ENCODE measurements at places on chromosomes 6 and 20.

DNA sequence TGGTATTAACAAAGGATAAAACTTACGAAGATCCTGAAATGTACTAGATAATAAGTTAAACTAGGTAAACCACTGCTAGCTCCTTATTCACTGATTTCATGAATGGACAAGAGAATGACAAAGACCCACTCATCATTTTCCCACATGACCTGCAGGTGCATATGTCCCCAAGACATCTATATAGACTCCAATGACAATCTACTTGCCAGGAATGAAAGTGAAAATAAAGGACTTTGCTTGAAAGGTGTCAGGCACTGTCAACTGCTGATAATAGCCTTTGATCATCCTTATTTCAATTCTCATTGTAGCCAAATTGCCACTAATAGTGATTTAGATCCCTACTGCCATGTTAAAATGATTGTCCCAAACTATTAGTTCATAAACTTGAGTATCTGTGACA is 321.8 kb downstream of the HACE1 start:
- no peak for DNase-seq

GRCh38 chr6:132465530-132466485 is 47.1 kb downstream of the STX7 start:
- DNase-seq: no peak

DNA sequence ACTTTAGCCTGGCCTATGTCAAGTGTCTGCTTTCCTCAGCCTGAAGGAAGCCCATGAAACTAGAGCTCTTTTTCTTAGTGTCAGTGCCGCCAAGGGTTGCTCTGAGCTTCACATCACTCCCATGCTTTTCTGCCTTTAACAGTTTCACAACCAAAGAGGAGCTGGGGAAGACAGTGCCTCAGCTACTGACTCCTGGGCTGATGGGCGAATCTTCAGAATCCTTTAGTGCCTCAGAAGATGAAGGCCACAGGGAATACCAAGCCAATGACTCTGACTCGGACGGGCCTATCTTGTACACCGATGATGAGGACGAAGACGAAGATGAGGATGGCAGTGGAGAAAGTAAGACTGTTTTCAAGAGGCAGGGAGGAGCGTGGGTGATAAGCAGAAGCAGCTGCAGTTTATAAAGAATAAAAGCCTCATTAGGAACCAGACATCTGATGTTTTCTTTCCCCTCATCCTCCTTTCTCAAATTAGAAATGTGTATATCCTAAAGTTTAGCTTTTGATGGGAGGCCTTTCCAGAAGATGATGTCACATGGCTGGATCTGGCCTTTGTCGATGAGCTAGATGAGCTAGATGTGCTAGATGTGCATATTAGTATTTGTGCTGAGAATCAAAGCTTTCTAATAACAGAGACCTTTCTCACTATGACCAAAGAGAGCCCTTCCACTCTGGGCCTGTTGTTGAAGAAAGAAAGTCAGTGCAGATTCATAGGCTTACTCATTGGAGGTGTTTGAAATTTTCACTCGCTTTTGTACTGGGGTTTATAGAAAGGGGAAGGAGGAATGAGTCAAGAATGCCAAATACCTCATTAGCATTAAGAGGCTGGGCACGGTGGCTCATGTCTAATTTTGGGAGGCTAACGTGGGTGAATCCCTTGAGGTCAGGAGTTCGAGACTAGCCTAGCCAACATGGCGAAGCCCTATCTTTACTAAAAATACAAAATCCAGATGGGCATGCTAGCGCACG is 70.7 kb upstream of the LTV1 start:
- DNase-seq: no peak

DNA sequence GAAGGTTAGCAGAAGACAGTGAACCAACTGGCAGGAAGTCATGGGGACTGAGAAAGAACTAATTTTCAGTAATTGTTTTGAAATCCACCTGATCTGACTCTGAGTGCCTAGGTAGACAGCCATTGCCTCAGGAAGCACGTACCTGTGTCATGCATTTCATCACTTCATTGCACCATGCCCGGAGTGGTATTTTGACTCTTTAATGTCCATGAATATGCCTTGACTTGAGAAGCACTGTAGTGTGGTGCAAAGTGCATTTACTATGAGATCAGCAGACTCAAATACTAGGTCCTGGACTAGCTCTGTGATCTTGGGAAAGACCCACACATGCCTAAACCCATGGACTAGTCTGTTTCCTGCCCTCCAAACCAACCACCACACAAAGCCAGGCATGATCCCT is 370.9 kb upstream of the MARCKS start:
- no peak for DNase-seq

GRCh38 chr20:50980851-50981713 is 22.5 kb downstream of the MOCS3 start:
- DNase-seq: peak; percentile 61

GRCh38 chr6:89270951-89271721 is 44.0 kb downstream of the GABRR2 start:
- DNase-seq: no peak

GRCh38 chr6:2203264-2203663 is 42.1 kb downstream of the GMDS start:
- DNase-seq: no peak

GRCh38 chr6:160386869-160387530 is 38.8 kb downstream of the SLC22A3 start:
- no peak for DNase-seq

DNA sequence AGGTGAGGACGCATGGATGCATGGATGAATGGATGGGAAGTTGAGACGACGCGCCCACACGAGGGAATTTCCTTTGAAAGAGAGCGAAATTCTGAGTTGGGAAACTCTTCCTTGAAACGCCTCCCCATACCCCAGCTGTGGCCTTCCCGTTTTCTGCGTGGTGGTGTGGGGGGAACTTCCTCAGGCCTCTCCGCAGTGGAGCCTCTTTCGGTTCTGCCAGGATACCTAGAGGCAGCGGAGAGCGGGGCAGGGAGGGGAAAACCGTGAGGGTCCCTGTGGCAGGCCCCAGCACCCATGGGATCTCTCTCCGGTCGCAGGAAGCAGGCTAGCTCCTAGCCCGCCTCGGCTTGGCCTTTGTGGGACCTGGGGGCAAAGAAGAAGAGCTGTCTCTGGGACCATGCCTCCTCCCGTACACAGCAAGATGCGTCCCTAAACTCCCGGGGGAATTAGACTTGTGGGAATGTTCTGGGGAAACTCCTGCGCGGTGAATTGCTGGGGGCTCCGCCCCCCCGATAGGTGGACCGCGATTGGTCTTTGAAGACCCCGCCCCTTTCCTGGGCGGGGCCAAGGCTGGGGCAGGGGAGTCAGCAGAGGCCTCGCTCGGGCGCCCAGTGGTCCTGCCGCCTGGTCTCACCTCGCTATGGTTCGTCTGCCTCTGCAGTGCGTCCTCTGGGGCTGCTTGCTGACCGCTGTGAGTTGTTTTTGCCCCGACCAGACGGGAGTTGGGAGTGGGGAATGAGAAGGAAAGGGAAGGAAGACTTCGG is at the start of gene CD40:
Gene CD40, plus strand, starts transcription at position 611 of the 764 bp plus-strand sequence. Its CDS starts 30 bp downstream, at position 641.
- peak; percentile 38 for DNase-seq

DNA sequence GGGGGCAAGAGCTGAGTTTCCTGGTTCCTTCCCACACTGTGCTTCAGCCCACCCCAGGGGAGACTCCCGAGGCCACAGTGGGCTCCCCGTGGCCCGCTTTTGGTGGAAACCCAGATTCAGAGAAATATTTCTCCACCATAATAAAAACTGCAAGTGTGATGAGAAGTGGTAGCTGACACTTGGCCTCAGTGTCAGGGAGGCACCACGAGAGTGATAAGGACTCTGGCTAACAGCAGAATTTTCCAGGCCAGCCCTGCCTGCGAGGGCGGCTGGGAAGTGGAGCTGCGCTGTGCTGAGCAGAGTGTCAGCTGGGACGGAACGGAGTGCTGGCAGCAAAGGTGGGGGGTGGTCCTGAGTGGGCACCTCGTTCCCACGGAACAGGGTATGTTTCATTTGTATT is 22.5 kb downstream of the SPATA2 start:
- DNase-seq: no peak

- DNase-seq: no peak
Observed at GRCh38 chr6:116292553-116292952, 12.8 kb upstream of the TSPYL1 start.

- DNase-seq: no peak
Observed at GRCh38 chr6:116533233-116533957, 12.1 kb downstream of the TRAPPC3L start.

- peak; percentile 86 for DNase-seq
Observed at GRCh38 chr6:160930547-160931377, 60.8 kb upstream of the MAP3K4 start.

GRCh38 chr20:23101696-23102406 is 15.7 kb upstream of the CD93 start:
- DNase-seq: peak; percentile 61

DNA sequence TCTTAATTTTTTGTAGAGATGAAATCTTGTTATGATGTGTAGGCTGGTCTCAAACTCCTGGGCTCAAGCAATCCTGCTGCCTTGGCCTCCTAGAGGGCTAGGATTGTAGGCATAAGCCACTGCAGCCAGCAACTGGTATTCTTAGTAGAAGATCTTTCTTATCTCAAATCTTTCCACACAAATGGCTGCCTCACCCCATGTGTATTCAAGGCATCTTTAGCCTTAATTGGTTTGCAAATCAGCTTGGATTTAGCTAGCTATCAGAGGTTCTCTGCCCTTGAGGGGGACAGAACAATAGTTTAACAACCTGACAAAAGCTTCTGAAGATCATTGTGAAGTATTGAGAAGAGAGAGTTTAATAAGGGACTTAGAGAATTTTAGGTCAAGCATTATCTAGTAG is 17.9 kb upstream of the ABRACL start:
- no peak for DNase-seq

GRCh38 chr6:12331951-12332749 is 42.0 kb downstream of the EDN1 start:
- DNase-seq: peak; percentile 45

GRCh38 chr6:136415351-136416007 is 125.8 kb upstream of the BCLAF1 start:
- DNase-seq: no peak

DNA sequence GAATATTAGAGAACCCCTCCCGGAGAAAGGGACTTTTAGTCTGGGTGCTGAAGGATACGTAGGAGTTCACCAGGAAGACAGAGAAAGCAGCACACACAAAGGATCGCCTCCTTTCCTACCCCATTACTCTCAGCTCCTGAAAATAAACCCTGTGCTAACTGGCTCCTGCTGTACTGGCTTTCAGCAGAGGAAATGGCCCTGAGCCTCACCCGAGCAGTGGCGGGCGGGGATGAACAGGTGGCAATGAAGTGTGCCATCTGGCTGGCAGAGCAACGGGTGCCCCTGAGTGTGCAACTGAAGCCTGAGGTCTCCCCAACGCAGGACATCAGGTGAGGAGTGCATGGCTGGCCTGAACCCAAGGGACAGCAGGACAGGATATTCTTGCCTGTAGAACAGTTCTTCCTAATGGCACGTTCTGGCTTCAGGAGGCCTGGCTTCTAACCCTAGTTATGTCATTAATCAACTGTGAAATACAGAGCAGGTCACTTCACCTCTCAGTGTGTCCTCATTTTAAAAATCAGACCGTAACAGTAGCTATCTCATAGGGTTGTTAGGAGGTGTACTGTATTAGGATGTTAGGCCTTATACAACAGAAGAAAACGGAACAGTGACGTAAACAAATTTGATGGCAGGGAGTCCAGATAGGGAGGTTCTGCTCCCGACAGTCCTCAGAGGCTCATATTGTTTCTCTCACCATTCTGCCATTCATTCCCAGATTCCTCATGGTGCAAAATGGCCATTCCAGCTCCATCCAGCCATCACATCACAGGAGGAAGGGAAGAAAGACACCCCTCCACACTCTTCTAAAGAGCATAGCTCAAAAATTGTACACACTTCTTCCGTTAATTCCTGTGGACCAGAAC is 1.8 kb downstream of the RBCK1 start:
- DNase-seq: no peak

- DNase-seq: no peak
Observed at GRCh38 chr6:150150821-150151646, 8.2 kb downstream of the PPP1R14C start.

GRCh38 chr20:5056801-5057599 is 55.7 kb upstream of the SLC23A2 start:
- no peak for DNase-seq

- DNase-seq: no peak
Observed at GRCh38 chr6:149503872-149504271, 19.1 kb upstream of the ZC3H12D start.

DNA sequence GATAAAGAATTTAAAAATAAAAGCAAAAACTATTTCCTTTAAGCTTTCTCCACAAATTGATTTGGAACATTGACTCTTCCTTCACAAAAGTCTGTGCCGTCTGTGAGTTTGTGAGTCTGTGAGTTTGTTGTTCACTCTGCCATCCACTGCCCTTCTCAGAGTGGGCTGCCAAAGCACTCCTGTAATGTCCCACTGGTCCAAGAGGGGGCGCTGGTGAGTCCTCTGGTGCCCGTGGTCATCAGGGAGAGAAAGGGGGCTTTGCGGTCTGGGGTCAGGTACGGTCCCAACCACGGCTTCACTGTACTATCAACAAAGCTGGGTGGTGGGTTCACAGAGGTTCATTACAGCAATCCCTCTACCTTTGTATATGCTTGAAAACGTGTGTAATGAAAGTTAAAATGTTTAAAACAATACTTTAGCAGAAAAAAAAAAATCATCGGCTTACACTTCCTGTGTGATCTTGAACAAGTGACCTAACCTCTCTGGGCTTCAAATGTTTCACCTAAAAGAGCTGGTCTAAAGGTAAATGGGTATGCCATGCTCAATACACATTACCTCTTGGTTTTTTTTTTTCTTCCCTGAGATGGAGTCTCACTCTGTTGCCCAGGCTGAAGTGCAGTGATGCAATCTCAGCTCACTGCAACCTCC is 5.6 kb upstream of the ANKRD60 start:
- DNase-seq: peak; percentile 40

GRCh38 chr20:35055445-35056276 is 36.9 kb downstream of the TRPC4AP start:
- DNase-seq: no peak

- DNase-seq: no peak
Observed at GRCh38 chr6:88477413-88477812, 311.3 kb upstream of the CNR1 start.

- no peak for DNase-seq
Observed at GRCh38 chr20:43736588-43737158, 9.9 kb upstream of the GTSF1L start.

- DNase-seq: no peak
Observed at GRCh38 chr6:108383981-108384380, 89.1 kb downstream of the AFG1L start.

- DNase-seq: no peak
Observed at GRCh38 chr6:9851541-9852380, 563.1 kb downstream of the TFAP2A start.

DNA sequence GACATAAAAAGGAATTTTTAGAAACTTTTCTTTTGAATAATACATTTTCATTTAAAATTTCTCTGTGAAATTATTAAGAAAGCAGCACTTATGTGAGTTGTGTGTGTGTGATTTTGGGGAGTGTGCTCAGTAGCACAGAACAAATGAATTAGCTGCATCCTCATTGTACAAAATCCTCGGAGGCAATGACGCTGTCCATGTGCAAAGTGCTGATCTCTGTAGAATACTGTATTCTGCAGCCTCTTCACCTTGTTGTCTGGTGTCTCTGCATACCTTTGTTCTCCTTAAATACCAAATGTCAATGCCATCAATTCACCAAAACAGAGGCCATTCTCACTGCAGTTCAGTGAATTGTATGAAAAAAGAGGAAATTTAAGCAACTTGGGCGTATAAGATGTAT is 838.4 kb downstream of the QKI start:
- no peak for DNase-seq

GRCh38 chr6:170532867-170533488 is 20.1 kb downstream of the PSMB1 start:
- DNase-seq: no peak

GRCh38 chr6:32935551-32936238 is 5.1 kb downstream of the HLA-DMB start:
- DNase-seq: no peak

- no peak for DNase-seq
Observed at GRCh38 chr6:168093634-168094033, 14.6 kb upstream of the FRMD1 start.

Data from lung (tissue), 17 donors.